A549 (cell line): ENCODE measurements at places on chromosomes 6 and 20. TPM values are rescaled to one million over a fixed set of nuclear protein-coding genes. Genes with fewer than 3 reads are reported as not detected.

DNA sequence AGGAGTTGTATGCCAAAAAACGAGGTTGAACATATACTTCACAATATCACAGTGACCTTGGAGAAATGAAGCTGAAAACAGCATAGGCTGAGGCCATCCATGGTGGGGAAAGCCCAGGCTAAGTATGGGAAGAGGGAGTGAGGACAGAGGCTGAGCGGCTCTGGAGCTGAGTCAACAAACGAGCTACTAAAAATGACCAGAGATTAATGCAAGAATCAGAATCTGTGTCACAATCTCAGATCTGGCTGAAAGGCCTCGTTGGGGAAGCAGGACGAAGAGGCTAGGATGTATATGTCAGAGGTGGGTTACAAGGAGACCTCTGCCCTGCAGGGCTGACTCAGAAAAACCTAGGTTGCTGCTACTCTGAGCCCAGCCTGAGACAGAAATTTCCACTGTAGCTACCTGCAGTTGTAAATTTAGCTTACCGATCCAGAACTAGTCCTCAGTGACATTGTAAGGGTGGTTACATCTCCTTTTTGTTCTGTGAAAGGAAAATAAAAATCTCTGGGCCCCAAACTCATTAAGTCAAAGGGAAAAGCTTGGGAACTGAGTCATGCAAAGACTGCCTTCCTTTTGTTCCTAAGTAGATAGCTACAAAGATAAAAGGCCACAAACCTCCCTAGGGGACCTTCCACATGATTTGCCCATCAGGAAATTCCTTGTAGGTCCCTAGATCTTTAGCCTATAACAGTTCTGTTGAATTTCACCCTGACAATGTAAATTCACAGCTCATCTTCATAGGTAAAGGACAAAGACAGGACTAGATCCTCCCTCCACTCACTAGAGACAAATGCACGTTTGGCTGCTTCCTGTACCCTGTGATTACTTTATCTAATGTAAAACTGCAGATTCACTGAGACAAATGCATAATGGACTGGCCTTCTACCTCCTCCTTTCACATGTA, 8.5 kb upstream of the TUBB2A start:
- no peak for DNase-seq

ASIP gene
- not detected in 3 replicates for polyA plus RNA-seq

DNA sequence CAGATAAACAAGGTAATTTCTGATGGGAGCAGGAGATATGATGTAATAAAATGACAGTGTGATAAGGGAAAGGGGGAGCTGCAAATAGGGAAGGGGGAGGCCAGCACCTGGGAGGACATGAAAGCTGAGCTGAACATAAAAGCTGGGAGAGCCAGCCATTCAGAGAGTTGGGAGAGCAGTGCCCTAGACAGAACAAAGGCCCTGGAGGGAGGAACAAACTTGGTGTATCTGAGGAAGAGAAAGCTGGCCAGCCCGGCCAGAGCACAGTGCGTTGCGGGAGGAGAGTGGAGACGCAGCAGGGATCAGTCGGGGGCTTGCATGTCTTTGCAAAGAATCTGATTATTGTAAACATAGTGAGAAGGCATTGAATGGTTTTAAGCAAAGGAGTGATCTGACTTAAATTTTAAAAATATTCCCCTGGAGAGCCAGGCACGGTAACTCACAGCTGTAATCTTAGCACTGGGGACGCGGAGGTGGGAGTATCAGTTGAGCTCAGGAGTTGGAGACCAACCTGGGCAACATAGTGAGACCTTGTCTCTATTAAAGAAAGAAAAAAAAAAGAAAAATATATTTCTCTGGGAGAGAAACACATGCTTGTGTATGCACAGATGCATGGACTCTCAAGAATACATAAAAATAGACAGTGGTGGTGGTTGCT, 318.2 kb downstream of the ZFAND3 start:
- no peak for DNase-seq

- no peak for DNase-seq
Measured at GRCh38 chr6:111841822-111842221, 31.4 kb downstream of the FYN start.

GRCh38 chr6:105995391-105995865, 90.7 kb upstream of the PRDM1 start:
- DNase-seq, result no peak

DNA sequence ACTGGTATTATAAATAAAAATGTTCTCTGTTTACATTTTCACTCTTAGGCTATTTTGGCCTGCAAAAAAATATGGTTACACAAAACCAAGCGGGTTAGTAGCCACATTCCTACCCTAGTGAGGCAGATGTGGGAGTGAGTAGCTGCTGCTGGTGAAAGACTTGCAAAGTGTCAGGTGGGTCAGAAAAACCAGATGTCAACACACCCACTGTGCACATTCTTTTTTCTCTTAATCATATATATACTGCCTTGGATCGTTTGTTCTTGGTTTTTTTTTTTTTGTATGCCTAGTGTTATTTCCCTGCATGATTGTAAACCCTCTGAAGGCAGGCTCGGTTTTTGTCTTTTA, 68.0 kb upstream of the TFB1M start:
- DNase-seq, result no peak

PAK5 gene
- polyA plus RNA-seq, result not detected in 3 replicates

GRCh38 chr6:35804996-35805736, at the start of gene LHFPL5:
Gene LHFPL5, plus strand, starts transcription at chr6:35805352. Its CDS starts 319 bp downstream, at chr6:35805671.
- DNase-seq, result peak; percentile 54

AIF1 gene
- polyA plus RNA-seq, result not detected in 3 replicates

DNA sequence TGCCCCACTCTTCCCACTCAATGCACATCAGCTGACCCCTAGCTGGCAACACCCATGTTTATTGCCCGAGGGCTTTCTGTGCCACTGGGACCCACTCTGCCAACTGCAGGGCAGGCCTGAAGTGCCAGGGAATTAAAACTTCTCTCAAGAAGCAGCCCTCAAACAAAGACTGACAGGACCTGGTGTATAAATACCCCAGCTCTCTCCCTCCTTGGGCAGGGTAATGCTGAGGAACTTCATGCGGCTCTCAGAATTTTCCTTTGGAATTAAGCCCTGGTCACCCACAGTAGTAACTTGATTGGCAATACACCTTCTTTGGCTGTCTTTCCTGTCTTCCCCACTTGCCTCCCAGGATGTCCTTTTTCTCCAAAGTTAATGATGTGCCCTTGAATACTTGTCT, 5.3 kb upstream of the GDAP1L1 start:
- DNase-seq, result no peak

HTR1E gene
- polyA plus RNA-seq, result not detected in 3 replicates

DNA sequence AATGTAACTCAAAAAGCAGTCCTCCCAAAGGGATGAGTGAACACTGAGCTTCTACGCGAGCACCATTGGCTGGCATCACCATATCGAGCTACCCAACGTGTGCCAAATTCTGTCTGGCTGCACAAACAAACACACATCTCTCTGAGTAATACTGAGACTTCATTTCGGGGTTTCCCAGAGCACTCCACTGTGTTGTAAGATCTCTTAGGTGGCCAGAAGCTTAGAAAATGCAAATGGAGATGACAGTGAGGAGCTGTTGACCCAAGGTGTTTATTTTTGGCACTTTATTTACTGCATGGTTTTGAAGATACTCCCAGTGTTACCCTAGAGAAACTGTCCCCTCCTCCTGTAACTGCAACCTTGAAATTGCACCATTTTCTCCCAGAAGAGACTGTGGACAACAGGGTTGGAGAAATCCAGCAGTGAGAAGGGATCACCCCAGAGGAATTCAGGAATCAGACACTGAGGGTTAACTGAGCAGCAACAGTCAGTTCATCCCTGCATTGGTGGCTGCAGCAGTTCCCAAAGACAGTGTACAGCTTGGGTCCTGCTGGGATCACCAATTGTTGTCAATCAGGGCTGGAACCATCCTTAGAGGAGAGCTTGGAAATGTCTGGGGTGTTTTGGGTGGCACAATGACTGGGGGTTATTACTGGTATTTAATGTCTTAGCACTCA, 1.0 kb upstream of the RIPOR2 start:
- no peak for DNase-seq

SLC32A1 gene
- not detected in 3 replicates for polyA plus RNA-seq

DNA sequence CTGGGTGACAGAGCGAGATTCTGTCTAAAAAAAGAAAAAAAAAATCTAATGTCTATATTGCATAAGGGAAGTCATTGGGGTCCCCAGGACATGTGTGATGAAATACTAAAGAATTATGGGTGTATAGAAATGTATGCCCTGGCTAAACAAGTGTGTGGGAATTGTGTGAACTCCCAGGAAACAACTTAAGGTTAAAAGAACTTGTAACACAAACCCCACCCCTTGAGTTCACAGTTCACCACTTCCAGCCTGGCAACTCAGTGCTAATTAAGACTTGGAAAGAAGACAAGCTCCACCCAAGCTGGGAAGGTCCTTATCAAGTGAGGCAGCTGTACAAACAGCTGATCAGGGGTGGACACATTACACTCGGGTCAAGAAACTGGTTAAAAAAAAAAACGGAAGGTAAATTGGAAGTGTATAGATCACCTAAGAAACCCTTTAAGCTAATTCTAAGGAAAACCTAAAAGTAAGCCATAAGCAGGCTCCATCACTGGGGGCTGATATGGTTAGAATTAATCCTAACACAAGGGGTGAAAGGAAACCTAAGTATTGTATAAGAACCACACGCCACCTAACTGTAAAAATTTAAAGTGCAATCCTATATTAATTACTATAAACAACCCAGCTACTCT, 25.2 kb downstream of the HLA-A start:
- DNase-seq, result no peak

VSX1 gene
- 0.52 to 1.2 TPM (median 0.77 TPM) in 3 replicates for polyA plus RNA-seq

BNIP5 gene
- not detected in 3 replicates for polyA plus RNA-seq

DNA sequence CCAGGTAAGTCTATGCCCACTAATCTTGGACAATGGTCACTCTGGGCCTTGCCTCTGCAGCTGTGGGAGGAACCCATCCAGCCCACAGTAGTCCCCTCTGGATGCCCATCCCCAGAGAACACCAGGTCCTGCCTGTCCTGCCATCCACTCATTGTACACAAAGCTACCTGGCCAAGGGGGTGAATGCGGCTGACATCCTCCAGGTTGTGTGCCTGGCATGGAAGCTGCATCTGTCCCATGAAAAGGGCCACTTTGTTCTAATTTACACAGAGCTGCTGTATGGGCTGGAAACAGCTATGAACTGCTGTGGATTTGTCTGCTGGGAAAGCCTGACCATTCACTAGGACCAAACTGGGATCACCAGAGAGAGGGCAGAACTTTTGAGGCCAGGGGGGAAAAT, 324.8 kb downstream of the LRFN2 start:
- no peak for DNase-seq

DNA sequence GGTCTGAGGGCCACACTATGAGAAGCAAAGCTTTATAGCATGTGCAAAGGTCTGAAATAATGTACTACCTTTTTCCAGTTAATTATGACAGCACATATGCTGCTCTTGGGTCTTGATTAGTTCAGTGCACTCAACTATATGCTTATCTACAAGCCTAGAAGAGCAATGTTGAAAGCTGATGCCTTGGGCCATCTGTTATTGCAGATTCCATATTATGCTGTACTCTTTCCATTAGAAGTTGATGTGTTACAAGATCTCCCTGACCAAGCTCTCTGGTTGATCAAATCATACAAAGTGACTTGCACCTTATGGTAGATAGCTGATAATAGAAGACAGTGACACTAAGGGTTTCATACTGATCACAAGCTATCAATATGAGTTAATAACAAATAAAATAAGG, 327.3 kb downstream of the FRK start:
- no peak for DNase-seq

- no peak for DNase-seq
Measured at GRCh38 chr6:163712566-163712961, 298.0 kb downstream of the QKI start.

GRCh38 chr20:35700625-35701148, 1.5 kb downstream of the ROMO1 start:
- no peak for DNase-seq

ADGRF5 gene
- not detected in 3 replicates for polyA plus RNA-seq

ZBTB12 gene
- 8.4 to 10.1 TPM (median 10.0 TPM) in 3 replicates for polyA plus RNA-seq

DNA sequence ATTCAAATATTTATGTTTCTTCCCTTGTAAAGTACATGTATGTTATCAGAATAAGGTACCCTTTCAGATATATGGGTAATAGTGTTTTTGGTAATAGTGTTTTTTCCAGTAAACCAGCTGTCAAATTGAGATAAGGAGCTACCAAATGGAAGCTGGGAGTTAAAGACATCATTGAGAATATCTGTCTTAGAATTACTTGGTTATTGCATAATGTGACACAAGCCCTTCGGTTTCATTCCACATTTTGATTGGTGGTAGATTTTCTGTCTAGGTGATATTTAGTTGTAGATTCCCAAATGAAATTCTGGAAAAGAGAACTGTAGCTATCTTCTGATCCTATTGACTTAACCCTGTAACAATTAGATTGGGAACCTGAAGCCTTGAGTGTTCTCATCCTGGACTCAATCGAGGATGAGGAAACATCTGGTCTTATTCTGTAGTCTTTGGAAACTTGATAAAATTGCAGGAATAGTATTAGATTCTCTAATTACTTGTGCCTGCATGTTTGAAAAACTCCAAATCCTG, 75.1 kb upstream of the SYNJ2 start:
- DNase-seq, result no peak

- no peak for DNase-seq
Measured at GRCh38 chr6:148358196-148358785, 15.7 kb downstream of the SASH1 start.

DNA sequence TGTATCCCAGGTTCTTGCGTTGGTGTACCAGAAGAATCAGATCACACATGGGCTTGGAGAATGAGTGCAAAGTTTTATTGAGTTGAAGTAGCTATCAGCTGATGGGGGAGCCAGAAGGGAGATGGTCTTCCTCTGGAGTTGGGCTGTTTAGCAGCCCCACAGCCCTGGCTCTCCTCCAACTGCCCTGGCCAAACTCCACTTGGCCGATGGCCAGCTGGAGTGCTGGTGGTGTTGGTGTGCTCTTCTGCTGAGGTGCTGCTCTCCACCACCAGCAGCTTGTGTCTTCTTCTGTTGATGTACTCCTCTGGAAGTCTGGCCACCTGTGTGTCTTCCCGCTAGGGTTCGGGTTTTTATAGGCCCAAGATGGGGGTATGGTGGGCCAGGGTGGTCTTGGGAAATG, 172.8 kb downstream of the TINAG start:
- DNase-seq, result no peak

CAGE1 gene
- 0.09 to 0.16 TPM in 2 of 3 replicates, not detected in the other for polyA plus RNA-seq

HEY2 gene
- polyA plus RNA-seq, result 0.04 TPM in 1 of 3 replicates, not detected in the others

- no peak for DNase-seq
Measured at GRCh38 chr6:3186974-3187382, 29.6 kb upstream of the TUBB2A start.

GRCh38 chr6:53315086-53315724, 33.5 kb downstream of the ELOVL5 start:
- no peak for DNase-seq

- DNase-seq, result peak; percentile 58
Measured at GRCh38 chr6:151060096-151060765, 179.5 kb upstream of the AKAP12 start.

- DNase-seq, result peak; percentile 63
Measured at GRCh38 chr20:43537921-43538877, 20.6 kb upstream of the SGK2 start.

DEFB132 gene
- polyA plus RNA-seq, result not detected in 3 replicates

ZNF165 gene
- polyA plus RNA-seq, result 0.62 to 0.76 TPM (median 0.63 TPM) in 3 replicates

TMEM217 gene
- polyA plus RNA-seq, result 0.59 to 1.2 TPM (median 0.93 TPM) in 3 replicates

TBX18 gene
- polyA plus RNA-seq, result 18.4 to 20.8 TPM (median 19.3 TPM) in 3 replicates

DNA sequence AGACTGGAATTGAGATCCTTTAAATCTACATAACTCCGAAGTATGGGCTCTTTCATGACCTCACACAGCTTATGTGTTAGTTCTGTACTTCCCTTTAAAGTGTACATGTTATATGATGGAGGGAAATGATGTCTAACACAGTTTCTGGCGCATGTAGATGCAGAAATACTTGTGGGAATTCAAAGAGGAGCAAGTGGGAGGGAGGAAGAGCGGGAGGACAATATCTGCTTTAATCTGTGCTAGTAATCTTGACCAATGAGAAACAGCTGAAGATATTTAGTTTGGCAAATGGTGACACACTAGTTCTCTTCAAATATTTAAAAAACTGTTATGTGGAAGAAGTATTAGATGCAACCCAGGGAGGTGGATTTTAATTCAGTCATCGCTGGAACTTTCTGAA, 62.9 kb upstream of the PLEKHG1 start:
- no peak for DNase-seq

C6orf141 gene
- polyA plus RNA-seq, result 29.9 to 34.4 TPM (median 33.2 TPM) in 3 replicates
